ENCODE measurements at places on chromosomes 7 and 10.

DNA sequence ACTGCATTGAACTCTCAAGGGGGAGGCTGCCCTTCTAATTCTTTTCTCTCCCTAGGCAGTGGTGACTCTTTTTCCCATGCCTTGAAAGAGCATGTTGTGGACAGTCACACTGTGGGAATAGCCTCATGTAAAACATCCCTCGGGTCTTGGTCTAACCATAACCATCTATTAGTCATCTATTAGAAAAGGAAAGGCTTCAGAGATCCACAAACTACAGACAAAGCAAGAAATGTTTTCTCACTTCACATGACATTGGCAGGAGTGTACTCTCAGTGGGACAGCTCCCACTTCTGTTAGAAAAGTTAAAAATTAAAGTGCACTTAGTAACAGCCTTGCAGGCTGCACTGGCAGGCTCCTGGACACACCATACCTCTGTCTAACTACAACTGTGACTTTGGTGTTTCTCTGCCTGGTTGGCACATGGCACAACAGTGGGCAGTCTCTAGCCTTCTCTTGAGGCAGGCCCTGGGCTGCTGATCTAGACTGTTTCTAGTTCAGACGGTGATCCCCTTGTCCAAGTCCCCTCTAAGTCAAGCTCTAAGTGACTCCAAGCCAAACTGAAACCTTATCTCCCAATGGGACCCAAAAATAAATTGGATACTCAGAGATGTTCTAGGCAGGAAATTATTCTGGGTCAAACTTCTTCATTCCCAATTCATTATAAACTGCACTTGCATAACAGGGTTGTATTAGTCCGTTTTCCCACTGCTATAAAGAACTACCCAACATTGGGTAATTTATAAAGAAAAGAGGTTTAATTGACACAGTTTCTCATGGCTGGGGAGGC is 57.9 kb upstream of the ITGB1 start:
- DNase-seq = no peak

DNA sequence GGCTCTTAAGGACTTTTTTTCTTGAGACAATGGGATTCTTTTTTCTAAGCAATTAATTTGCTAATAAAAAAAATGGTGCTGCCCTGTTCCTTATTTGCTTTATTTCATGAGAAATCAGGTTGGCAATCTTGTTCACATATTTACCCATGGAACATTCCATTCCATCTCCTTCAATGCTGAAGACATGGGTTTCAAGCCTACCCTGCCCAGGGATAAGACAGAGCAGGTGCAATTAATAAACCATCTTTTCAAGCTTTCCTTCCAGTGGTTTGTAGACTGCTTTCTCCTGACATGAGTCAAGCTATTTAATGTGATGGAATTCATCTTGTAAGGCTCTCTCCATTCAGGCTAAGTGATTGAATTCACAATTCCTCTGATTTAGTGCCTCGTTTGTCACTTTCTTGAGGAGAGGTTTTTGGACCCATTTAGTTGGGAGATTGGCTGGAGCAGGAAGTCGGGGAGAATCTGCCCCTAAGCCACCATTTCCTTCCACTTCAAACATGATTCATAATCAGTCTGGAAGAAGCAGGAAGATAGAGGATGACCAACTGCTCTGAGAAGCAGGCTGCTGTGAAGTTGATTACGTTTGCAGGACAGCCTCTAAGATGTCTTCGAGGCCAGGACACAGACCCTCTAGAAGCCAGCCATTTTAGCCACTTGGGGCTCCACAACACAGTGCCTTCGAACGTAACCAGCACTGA is 552.4 kb upstream of the GALNT17 start:
- DNase-seq = no peak

DNA sequence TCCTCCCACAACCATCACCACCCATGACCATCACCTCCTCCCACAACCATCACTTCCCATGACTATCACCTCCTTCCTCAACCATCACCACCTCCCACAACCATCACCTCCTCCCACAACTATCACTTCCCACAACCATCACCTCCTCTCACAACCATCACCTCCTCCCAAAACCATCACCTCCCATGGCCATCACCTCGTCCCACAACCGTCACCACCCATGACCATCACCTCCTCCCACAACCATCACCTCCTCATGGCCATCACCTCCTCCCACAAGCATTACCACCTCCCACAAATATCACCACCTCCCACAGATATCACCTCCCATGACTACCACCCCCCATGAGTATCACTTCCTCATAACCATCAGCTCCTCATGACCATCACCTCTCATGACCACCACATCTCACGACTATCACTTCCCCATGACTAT is 52.2 kb downstream of the PDGFA start:
- no peak for DNase-seq

- no peak for DNase-seq
Measured at GRCh38 chr7:115494529-115495147, 535.9 kb downstream of the TFEC start.

GRCh38 chr7:125563964-125564529 is 634.4 kb upstream of the POT1 start:
- DNase-seq = no peak

GRCh38 chr7:41917-42565 is 150.3 kb upstream of the FAM20C start:
- DNase-seq = peak; percentile 23

GRCh38 chr7:12578930-12579640 is 8.6 kb downstream of the SCIN start:
- no peak for DNase-seq

GRCh38 chr10:59177031-59177797 is 771 bp downstream of the PHYHIPL start:
- no peak for DNase-seq

GRCh38 chr7:75039709-75040108 is 33.9 kb downstream of the RCC1L start:
- DNase-seq = no peak

GRCh38 chr10:118439824-118440223 is 97.7 kb upstream of the FAM204A start:
- no peak for DNase-seq

DNA sequence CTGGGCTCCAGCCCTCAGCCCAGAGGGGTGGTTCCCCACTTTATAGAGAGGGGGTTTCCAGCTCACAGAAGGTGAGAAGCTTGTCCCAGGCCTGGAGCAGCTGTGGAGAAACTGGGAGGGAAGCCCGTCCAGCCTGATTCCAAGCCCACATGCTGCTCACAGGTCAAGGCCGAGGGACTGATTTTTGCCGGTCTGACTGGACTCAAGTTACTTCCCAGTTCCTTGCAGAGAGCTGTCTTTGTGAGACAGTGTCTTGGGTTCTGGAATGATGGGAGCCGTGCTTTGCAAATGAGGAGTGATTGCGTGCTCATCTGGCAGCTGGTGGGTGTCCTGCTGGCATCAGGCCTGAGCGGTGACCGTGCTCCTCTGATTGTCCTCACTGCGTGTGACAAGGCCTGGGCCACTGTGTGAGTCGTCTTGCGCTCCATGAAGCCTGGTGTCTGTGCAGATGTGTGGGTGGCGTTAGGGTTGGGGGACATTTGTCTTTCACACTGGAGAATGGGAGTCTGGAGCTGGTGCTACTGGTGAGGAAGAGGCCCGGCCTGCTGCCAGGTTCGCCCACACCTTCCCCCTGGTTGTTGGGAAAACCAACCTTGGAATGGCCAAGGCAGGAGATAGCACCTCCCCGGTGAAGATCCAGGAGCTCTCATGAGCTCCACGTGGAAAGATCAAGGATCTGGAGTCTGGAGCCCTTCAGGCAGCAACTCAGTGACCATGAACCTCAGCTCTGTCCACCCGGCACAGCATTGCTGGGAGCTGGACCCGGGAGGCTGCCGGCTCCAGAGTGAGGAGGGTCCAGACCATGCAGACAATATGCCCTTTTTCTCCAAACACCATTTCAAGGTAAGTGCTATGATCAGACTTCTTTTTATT is 129.6 kb downstream of the SMURF1 start:
- no peak for DNase-seq

- DNase-seq = no peak
Measured at GRCh38 chr10:7258948-7259523, 151.8 kb downstream of the SFMBT2 start.

- no peak for DNase-seq
Measured at GRCh38 chr10:33279276-33279675, 55.2 kb downstream of the NRP1 start.

GRCh38 chr7:15848362-15848761 is 161.9 kb upstream of the MEOX2 start:
- DNase-seq = no peak

Measured in upper lobe of right lung (tissue), 1 donor.